Neuronal stem cell (in vitro differentiated cells): ENCODE measurements at places on chromosomes 4 and X.

GRCh38 chr4:110676241-110676640, 53.4 kb upstream of the PITX2 start:
- no peaks in the 10 kb centered on the region for H3K27me3 ChIP-seq
- H3K4me1 ChIP-seq, result no peaks in the 10 kb centered on the region
- no peak for DNase-seq
- H3K27ac ChIP-seq, result no peak overlapping the region
- H3K4me3 ChIP-seq, result no peak overlapping the region

- no peak for DNase-seq
- H3K27me3 ChIP-seq, result no peaks in the 10 kb centered on the region
- H3K4me3 ChIP-seq, result no peak overlapping the region
- H3K4me1 ChIP-seq, result peaks cover 14% of the 10 kb centered on the region
Observed at GRCh38 chr4:139018501-139018900, 2.9 kb downstream of the NOCT start.

GRCh38 chr4:150038335-150039076, 39.7 kb upstream of the DCLK2 start:
- no peaks in the 10 kb centered on the region for H3K27me3 ChIP-seq
- no peak overlapping the region for H3K27ac ChIP-seq
- no peak for DNase-seq
- H3K4me3 ChIP-seq, result no peak overlapping the region
- no peaks in the 10 kb centered on the region for H3K36me3 ChIP-seq

- no peaks in the 10 kb centered on the region for H3K27me3 ChIP-seq
- DNase-seq, result no peak
- H3K4me3 ChIP-seq, result no peak overlapping the region
- no peak overlapping the region for H3K27ac ChIP-seq
Observed at GRCh38 chrX:9467751-9468150, 2.9 kb downstream of the TBL1X start.

DNA sequence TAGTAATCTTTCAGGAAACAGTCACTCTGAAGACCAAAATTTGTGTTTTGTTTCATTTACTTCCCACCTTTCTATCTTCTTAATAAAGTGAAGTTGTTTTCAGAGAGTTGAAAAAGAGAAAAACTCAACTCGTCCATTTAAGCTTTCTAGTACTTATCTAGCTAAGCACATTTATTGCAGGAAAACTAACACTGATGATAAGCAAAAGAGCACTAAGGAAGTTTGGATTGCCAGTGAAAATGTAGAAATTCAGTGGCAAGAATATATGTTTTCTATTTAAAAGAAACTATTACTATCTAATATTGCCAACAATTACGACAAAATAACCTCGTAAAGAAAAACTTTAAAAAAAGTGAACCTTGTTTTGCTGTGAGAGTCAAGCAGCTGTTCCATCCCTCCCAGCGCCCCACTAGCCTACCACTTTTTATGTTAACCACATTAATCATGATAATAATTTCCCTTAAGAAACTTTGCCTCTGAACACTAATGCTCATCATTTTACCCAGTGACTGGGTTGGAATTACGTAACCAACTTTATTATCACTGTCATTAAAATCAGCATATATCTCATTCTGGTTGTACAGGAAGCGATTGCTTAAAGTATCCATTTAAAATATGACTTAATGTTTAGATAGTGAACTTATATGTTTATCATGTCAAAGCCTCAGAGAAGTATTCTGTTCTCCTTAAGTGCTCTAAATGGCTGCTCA, 24.8 kb downstream of the SPRY1 start:
- peaks cover 17% of the 10 kb centered on the region for H3K4me1 ChIP-seq
- no peaks in the 10 kb centered on the region for H3K27me3 ChIP-seq
- H3K36me3 ChIP-seq, result no peaks in the 10 kb centered on the region

DNA sequence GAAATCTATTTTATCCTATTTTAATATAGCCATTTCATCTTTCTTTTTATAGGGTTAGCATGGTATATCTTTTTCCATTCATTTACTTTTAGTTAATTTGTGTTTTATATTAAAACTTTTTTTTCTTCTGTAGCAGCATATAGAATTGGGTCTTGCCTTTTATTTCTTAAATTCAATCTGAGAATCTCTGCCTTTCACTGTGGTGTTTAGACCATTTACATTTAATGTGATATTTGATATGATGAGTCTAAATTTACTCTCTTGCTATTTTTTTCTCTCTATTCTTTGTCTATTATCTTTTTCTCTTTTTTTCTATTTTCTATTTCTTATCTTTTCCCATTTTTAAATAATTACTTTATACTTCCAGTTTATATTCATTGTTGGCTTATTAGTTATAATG, 105.4 kb upstream of the HAND2 start:
- H3K27me3 ChIP-seq, result no peaks in the 10 kb centered on the region
- DNase-seq, result no peak

DNA sequence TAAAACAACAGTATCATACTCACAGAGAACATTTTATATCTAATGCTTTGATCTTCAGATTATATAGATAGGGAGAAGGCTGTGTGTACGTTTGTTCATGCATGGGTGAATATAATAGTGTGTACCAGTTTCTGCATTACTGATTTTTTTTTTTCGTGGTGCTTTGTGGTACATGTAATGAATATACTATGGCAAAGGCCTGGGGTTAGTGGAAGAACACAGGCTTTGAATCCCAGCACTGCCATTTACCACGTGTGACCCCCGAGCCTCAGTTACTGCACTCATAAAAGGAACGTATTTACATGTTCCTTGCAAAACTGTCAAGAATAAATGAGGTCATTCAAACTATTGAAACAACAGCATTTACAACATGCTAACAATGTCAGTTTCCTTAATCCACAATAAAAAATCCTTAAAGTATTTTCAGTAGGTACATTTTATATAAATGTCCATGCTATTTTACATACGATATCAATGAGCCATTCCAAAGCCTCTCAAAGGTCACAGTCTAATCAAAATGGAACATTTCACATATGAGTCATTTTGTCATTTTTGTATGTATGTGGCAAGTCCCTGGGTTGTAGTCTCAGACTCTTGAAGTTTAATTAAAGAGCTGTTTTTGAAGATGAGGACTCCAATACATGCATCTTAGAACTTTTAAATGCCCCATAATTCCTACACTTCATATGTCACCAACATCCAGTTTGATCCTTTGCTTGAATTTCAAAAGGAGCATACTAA, 242.8 kb downstream of the PPP3CA start:
- H3K27ac ChIP-seq, result no peak overlapping the region
- no peaks in the 10 kb centered on the region for H3K36me3 ChIP-seq
- H3K27me3 ChIP-seq, result no peaks in the 10 kb centered on the region
- no peak overlapping the region for H3K4me3 ChIP-seq
- DNase-seq, result no peak
- peaks cover 5% of the 10 kb centered on the region for H3K4me1 ChIP-seq

- H3K36me3 ChIP-seq, result no peaks in the 10 kb centered on the region
- no peak overlapping the region for H3K27ac ChIP-seq
- H3K27me3 ChIP-seq, result no peaks in the 10 kb centered on the region
- no peak for DNase-seq
Observed at GRCh38 chrX:147403040-147403439, 508.7 kb upstream of the FMR1 start.

- H3K4me3 ChIP-seq, result peak overlapping the region; percentile 92
- H3K4me1 ChIP-seq, result peaks cover 4% of the 10 kb centered on the region
- DNase-seq, result no peak
- no peaks in the 10 kb centered on the region for H3K36me3 ChIP-seq
- peak overlapping the region; percentile 85 for H3K27ac ChIP-seq
Observed at GRCh38 chrX:54494989-54495813, 833 bp downstream of the FGD1 start.

DNA sequence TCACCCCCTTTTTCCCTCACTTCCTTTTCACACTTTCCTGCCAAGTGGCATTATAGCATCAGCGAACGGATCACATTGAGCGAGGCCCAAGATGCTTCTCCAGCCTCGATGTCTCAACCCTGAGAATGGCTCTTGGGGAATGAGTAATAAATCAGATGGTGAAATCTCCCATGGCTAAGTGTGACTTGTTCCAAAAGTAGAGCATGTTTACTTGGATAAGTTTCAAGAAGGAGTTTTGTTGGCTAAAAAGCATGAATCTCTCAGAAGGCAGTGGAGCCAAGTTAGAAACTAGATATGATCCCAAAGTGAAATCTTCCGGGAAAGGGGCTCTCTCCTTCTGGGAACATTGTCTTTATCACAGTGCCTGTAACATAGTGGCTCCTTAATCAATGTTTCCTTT, 316.3 kb downstream of the CAMK2D start:
- no peak overlapping the region for H3K4me3 ChIP-seq
- no peak for DNase-seq
- H3K27ac ChIP-seq, result no peak overlapping the region
- no peaks in the 10 kb centered on the region for H3K27me3 ChIP-seq

DNA sequence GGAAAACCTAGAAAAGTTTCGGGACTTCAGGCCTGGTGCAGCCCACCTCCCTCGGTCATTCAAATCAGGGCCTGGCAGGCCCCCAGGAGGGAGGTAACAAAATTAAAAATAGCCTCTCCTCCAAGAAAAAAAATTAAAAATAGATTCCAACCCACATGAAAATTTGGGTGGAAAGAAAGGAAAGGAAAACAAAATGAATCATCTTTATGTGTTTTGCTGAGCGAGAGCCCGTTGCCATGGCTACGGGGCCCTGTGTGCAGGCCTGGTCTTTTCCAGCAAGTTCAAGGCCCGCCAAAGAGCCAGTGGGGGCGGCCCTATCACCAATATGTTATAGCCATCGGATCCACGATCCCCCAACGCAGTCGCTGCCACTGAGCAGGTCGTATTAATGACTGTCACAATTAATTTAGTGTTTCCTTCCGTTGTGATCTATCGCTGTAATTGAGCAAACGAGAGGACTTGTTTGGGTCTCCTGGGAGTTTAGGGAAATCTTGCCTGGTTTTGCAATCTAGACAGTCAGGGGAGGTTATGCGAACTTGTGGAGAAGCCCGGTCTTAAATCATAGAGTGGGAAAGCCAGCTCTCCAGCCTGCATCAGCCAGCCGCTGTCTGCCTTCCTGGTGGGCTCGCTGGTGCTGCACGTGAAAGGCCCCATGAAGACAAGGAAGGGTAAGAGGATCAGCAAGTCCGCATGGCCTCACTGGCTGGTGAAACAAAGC, 452.4 kb downstream of the BCOR start:
- H3K4me1 ChIP-seq, result peaks cover 3% of the 10 kb centered on the region
- no peaks in the 10 kb centered on the region for H3K36me3 ChIP-seq
- H3K27me3 ChIP-seq, result peaks cover 17% of the 10 kb centered on the region
- H3K4me3 ChIP-seq, result no peak overlapping the region
- no peak overlapping the region for H3K27ac ChIP-seq

DNA sequence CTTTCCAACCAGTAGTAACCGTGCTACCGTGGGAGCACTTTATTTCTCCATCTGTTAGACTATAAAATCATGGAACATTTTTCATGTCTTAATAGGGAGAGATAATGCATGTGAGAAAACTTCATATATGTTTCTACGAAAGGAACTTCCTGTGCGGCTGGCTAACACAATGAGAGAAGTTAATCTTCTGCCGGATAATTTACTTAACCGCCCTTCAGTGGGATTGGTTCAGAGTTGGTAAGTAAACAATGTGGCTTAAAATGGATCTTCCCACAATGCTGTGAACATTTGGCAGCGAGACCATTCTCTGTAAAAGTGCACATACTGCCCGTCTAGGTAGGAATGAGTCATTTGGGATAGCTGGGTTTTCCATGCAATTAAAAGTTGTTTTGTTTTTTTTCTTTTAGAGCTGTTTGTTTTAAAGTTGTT, 29.6 kb downstream of the PDK3 start:
- H3K4me1 ChIP-seq, result no peaks in the 10 kb centered on the region
- no peaks in the 10 kb centered on the region for H3K36me3 ChIP-seq
- no peak overlapping the region for H3K4me3 ChIP-seq

- H3K27ac ChIP-seq, result no peak overlapping the region
- DNase-seq, result no peak
- H3K4me3 ChIP-seq, result no peak overlapping the region
- no peaks in the 10 kb centered on the region for H3K4me1 ChIP-seq
Observed at GRCh38 chr4:154564311-154564710, 1.5 kb downstream of the FGB start.

GRCh38 chr4:4990329-4990728, 28.9 kb downstream of the CYTL1 start:
- no peak overlapping the region for H3K27ac ChIP-seq
- no peak overlapping the region for H3K4me3 ChIP-seq
- H3K36me3 ChIP-seq, result no peaks in the 10 kb centered on the region
- no peaks in the 10 kb centered on the region for H3K4me1 ChIP-seq
- H3K27me3 ChIP-seq, result no peaks in the 10 kb centered on the region
- no peak for DNase-seq

GRCh38 chr4:63786171-63786570, 623.1 kb downstream of the TECRL start:
- no peaks in the 10 kb centered on the region for H3K36me3 ChIP-seq
- H3K27me3 ChIP-seq, result no peaks in the 10 kb centered on the region
- H3K4me1 ChIP-seq, result no peaks in the 10 kb centered on the region
- no peak overlapping the region for H3K4me3 ChIP-seq
- no peak for DNase-seq

- H3K4me1 ChIP-seq, result no peaks in the 10 kb centered on the region
- no peaks in the 10 kb centered on the region for H3K36me3 ChIP-seq
- no peak overlapping the region for H3K4me3 ChIP-seq
- DNase-seq, result no peak
Observed at GRCh38 chrX:41556958-41557357, 109.8 kb downstream of the NYX start.

- H3K27ac ChIP-seq, result no peak overlapping the region
- H3K4me1 ChIP-seq, result no peaks in the 10 kb centered on the region
- DNase-seq, result no peak
- no peaks in the 10 kb centered on the region for H3K27me3 ChIP-seq
- H3K4me3 ChIP-seq, result no peak overlapping the region
Observed at GRCh38 chr4:32562010-32562409, 1841.8 kb downstream of the PCDH7 start.

GRCh38 chr4:186855111-186855510, 131.5 kb upstream of the FAT1 start:
- no peak overlapping the region for H3K27ac ChIP-seq
- H3K27me3 ChIP-seq, result no peaks in the 10 kb centered on the region
- no peak for DNase-seq
- H3K36me3 ChIP-seq, result no peaks in the 10 kb centered on the region

- no peak overlapping the region for H3K4me3 ChIP-seq
- no peak overlapping the region for H3K27ac ChIP-seq
- DNase-seq, result peak; percentile 0
- no peaks in the 10 kb centered on the region for H3K36me3 ChIP-seq
- no peaks in the 10 kb centered on the region for H3K27me3 ChIP-seq
Observed at GRCh38 chrX:42714981-42715700, 62.8 kb downstream of the PPP1R2C start.

DNA sequence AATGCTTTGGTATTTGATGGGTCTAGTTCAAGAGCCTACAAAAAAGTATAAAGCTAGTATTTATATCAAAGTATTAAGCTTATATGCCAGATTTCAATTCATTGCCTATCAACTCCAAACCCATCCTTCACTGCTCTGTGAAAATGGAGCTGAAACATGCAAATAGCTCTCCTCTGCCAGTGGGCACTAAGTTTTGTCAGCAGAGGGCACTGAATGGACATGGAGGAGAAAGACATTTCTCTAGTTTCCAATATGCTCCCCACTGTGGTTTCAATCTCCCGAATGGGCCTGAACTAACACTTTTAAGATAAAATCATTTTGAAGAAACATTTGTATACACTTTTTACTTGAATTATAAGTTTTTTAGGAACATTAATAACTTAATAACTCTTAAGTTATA, 12.4 kb downstream of the PPID start:
- no peak overlapping the region for H3K4me3 ChIP-seq
- H3K4me1 ChIP-seq, result no peaks in the 10 kb centered on the region
- peaks cover 19% of the 10 kb centered on the region for H3K36me3 ChIP-seq
- no peak overlapping the region for H3K27ac ChIP-seq
- H3K27me3 ChIP-seq, result no peaks in the 10 kb centered on the region
